BJ (cell line): ENCODE measurements at places on chromosomes 5 and 9. TPM values are rescaled to one million over a fixed set of nuclear protein-coding genes. Genes with fewer than 3 reads are reported as not detected.

The CXCL14 gene
- 1.5 and 1.6 TPM in 2 replicates for polyA plus RNA-seq

DNA sequence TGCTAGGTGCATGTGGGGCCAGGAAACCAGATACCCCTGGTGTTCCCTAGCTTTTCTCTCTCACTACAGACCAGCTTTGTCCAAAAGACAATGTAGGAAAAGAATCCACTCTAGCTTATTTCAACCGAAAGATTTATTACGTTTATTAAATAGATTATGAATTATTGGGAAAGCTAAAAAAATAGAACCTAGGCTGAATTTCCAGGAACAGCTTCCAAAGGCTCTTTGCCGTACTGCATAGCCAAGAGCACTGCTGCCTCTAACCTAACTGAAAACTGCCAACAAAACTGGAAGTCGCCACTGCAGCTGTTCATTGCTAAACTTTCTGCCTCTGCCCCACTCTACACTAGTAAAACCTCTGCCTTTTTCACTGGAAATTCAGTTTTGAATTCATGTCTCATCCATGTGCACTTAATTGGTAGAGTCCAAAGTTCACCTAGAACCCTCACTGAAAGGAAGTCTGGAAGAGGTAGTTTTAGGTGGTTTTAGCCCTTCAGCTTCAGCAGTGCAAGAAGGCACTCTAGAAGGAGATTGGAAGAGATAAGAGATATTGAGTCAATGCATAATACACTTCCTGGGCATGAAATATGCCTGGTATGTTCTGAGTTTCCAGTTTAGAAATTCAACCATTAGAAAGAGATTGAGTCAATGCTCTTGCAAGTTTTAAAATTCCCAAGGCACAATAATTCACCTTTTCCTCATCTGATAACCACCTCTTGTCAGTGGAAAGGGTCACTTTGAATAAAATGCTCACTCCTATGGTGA is 927.9 kb downstream of the MAT2B start:
- DNase-seq = no peak

The CD14 gene
- 0.69 and 1.9 TPM in 2 replicates for polyA plus RNA-seq

DNA sequence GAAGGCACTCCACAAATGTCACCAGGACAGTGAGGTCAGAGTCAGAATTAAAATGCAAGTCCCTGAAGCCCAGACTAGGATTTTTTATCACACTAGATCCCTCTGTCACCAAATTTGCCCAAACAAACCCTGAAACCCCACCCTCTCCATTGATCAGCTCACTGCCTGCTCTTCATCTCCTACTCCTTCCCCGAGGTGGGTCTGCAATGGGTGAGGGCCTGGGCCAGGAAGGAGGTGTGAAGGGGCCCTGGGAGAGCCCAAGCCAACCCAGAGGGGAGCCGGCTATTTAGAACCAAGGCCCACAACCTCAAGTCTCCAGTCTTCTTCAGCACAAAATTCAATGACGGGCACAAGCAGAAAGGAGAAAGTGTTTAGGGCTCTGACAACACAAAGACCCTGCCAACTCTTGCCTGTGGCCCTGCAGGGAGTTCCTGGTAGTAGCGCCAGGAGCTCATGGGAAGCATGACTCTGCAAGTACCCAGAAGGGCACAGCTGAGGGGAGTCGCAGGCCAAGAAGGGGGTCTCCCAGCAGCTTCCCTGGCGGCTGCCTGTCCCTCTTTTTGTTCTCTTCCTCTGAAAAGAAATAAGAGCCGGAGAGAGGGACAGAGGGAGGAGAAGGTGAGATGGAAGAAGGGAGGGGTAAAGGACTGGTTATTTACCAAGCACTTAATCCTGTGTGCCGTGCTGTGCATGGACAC is 5.5 kb downstream of the FOXI1 start:
- no peak for DNase-seq
